Sciatic nerve (tissue), 2 donors: ENCODE measurements at places on chromosomes 12 and 14. TPM values are rescaled to one million over a fixed set of nuclear protein-coding genes. Genes with fewer than 3 reads are reported as not detected.

Gene ITPR2
- 71.7 TPM for total RNA-seq

Gene SETD1B
- 26.3 TPM for total RNA-seq

GRCh38 chr12:25526778-25527177, 26.3 kb downstream of the LMNTD1 start:
- DNase-seq, result no peak

GRCh38 chr12:15495746-15496145, 173.4 kb downstream of the PTPRO start:
- DNase-seq, result no peak

DNA sequence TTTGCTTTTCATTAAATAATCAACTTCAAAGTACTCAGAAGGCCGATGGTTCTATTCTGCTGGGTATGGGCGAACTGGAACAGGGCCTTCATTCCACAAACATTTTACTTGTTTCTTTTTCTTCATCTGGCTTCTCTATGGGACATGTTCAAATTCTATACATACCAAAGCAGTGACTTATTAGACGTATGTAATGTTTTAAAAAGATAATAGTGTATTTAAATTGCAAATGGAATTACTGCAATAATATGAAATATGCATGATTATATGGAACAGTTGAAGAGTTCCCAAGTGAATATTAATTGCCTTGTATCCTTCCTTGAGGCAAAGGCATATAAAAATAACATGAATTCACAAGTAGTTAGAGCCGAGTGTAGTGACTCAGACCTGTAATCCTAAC, 75.5 kb downstream of the FAR2 start:
- no peak for DNase-seq

- DNase-seq, result no peak
Measured at GRCh38 chr14:99671235-99672224, 12.6 kb upstream of the CYP46A1 start.

Gene REM2
- 0.62 TPM for total RNA-seq

GRCh38 chr12:54829511-54829910, 24.8 kb upstream of the MUCL1 start:
- no peak for DNase-seq

GRCh38 chr12:10741845-10742244, 18.7 kb upstream of the YBX3 start:
- no peak for DNase-seq

- DNase-seq, result no peak
Measured at GRCh38 chr12:66232263-66232662, 43.2 kb downstream of the IRAK3 start.

Gene OR6C4
- total RNA-seq, result not detected

GRCh38 chr12:31485571-31485970, 105.4 kb downstream of the DENND5B start:
- no peak for DNase-seq

- peak; percentile 60 for DNase-seq
Measured at GRCh38 chr12:49054524-49054923, 6.1 kb downstream of the KMT2D start.

- DNase-seq, result no peak
Measured at GRCh38 chr12:114732426-114733030, 48.6 kb upstream of the TBX3 start.

Gene TEX52
- total RNA-seq, result not detected

GRCh38 chr14:22606380-22606779, 8.3 kb downstream of the ABHD4 start:
- no peak for DNase-seq

DNA sequence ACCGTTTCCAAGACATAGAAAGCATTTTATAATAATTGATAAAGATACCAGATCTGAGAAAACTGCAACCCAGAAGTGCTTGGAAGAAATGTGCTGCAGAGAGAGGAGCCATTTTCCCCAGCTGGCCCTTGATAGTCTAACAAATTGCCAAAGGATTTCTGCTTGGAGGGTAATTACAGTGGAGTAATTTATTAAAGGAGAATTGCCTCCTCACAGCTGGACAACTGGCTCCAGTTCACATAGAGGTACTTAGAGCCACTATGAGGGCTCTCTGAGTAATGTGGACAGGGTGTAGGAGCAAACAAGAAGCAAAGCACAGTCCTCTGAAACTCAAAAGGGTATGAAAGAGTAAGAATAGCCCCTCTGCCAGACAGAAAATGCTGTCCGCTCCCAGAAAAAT, 335.6 kb downstream of the SYT1 start:
- no peak for DNase-seq

Gene RBP5
- total RNA-seq, result 4.5 TPM

GRCh38 chr14:21475767-21476522, 814 bp downstream of the RAB2B start:
- DNase-seq, result no peak

Gene CNTN1
- 83.8 TPM for total RNA-seq

DNA sequence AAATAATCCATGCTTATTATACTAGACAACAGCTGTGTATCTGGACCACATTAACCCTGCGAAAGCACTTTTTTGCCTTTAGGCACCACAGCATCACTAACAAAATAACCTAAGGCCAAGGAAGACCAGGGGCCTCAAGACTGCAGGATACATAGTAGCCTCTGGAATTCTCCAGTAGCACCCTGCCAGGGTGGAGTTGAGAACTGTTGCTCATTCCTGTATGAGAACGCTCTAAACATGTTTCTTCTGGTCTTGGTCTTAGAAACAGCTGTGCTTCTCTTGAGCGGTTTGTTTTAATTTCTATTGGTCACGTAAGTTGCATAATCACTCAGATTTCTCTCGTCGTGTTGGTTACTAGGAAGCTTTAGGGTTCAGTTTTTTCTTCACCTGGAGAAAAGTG, 7.9 kb downstream of the B4GALNT3 start:
- no peak for DNase-seq

DNA sequence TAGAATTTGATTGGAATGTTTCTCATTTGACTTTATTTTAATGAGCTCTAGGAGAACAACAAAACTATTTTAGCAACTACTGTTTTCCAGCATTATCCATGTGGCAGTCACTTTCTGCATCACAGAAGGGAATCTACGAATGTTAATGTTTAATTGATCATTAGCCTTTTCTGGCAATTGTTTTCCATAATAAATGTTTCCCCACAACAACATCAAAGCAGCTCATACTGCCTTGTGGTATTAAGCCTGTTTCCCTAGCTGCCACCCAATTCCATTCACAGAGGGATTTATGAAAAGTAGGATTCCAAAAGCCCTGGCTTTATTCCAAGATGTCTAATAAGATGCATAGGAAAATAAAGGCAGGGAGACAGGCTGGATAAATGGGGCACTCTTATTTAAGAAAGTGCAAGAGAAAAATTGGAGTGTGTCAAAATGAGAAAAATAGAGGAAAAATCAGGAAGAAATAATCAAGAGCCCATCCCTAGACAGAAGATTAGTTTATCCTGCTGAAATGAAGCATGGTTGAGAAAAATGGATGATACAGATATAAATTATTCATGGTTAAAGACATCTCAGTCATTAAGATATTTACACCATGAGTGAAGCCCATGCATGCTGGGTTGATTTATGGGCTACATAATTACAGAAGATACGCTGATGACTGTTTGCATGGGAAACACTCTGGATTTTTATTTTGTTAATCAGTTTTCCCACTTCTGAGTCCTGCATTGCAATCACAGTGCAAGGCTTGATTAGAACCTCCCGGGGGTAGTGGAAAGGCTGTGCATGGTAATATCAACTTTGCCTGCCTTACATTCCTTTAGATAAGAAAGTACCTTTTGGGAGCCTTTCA, 180.3 kb downstream of the HELB start:
- no peak for DNase-seq

DNA sequence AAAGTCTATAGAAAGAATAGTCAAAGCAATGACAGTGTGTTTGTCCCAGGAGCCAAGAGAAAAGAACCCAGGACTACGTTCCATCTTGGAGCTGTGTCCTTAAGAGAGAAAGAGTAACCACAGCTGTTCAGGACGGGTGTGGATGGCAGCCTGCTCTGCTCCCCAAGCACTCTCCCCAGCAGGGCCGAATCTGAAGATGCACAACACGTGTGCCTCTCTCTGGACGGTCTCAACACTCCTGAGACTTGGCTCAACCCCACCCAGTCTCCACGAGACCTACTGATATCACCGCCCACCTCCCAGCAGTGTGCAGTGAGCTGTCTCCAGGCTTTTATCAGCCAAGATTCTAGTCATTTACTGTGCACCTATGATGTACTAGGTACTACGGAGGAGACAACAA, 27.3 kb upstream of the ANO2 start:
- DNase-seq, result no peak

DNA sequence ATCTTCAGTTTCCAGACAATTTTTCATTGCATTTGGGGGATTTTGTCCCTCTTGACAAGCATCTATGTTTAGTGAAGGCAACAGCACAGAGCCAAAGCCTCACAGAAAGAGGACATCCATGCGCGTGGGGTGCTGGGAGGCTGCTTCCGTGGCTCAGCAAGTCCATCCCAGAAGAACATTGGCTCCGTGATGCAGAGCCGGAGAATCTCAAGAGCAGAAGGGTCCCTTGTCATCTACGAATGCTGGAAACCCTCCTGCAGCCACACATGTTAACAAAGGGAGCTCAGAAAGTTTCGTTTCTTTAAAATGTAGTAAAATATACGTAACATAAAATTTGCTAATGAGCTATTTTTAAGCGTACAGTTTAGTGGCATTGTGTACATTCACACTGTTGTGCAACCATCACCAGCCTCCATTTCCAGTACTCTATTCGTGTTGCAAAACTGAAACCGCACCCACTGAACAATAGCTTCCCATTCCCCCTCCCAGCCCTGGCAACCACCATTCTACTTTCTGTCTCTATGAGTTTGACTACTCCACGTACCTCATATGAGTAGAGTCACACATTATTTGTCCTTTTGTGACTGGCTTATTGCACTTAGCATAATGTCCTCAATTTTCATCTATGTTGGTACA, 185.9 kb downstream of the TTC7B start:
- no peak for DNase-seq

DNA sequence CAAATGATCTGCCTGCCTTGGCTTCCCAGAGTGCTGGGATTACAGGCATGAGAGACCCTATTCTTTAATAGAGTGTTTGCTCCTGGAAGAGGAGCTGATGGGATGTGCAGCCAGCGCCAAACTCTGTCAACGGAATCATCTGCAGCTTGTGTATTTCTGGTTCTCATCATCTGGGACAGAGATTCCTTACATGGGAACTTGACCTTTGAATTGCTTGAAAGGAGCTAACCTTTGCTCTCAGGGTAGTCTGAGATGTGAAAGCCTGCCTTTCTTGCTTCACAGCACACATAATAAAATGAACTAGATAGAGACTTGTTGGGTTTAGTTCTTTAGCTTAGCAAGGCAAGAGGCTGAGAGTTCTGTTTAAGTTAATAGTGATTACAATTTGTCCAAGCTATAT, 120.0 kb downstream of the OTOGL start:
- DNase-seq, result no peak

Gene CLECL1
- total RNA-seq, result 1.1 TPM

Gene GARIN6
- not detected for total RNA-seq

- no peak for DNase-seq
Measured at GRCh38 chr12:25840678-25841465, 117.6 kb upstream of the RASSF8 start.

DNA sequence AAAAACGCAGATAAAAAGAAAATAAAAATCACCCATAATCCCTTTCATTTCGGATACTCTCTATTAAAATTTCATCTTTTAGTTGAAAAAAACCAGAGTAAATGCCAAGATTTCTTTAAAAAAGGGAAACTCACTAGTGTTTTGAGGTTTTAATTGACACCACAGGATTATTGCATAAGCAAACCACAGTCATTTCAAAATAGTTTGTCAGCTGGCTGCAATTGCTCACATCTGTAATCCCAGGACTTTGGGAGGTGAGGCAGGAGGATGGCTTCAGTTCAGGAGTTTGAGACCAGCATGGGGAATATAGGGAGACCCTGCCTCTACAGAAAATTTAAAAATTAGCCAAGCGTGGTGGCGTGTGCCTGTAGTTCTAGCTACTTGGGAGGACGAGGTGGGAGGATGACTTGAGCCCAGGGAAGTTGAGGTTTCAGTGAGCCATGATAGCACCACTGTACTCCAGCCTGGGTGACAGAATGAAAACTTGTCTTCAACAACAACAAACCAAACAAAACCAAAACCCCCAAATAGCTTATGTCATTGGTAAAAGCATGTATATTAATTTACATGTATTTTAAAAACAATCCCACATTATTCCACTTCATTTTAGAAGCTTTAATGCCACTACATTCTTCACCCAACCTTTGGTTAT, 48.8 kb downstream of the SYNE2 start:
- DNase-seq, result no peak

DNA sequence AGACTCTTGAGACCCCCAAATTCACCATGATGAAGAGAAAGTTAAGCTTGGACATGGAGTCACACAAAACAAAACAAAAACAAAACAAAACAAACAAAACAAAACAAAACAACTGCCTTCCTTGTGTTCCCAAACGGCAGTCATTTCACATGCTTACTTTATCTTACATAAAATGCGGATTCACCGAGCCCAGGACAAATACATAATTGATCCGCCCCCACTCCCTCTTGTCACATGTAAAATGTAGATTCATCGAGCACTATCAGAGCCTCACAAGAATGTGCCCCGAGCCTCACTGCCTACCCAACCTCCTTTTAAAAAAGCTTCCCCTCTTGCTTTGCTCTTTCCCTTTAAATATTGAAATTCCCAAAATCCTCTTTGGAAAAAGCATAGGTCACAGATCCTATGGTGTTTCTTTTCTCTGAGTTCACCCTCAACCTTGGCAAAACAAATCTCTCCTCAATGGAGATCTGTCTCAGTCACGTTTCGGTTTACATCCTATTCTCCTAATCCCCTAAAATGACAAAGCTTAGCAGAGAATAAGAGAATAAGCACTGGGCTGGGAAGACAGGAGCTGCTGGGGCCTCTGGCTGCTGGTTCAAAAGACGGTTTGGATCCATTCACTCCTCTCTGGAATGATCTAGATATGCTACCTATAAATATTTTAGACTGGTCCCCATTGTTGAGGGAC, 83.7 kb downstream of the NINJ2 start:
- DNase-seq, result no peak

- no peak for DNase-seq
Measured at GRCh38 chr12:98295681-98296080, 219.7 kb upstream of the TMPO start.

DNA sequence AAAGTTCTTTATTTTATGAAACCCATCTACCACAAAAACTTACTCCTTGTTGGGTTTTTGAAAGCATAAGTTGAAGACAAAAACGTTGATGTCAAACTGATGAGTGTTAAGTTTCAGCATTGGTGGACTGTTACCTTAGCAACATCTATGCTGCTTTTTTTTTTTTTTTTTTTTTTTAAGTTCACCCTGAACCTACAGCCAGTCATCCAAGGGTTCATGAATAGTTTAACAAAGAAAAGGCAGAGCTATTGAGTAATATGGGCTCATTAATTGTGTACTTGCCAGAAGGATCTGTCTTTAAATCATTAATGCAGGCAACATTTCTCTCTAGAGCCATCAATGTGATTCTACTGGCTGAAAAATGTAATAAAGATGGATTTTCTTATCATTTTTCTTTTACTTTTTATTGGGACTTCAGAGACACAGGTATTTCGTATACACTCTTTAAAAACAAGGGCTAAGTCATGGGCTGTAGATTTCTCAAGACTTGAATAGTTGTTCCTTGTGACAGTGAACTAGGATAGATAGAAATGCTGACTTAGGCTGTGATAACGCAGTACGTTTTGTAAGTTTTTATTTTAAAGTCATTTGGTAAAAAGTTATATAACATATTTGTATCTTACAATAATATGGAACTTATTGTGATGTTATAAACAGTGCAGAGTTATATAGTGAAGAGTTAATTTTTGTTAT, at the start of gene PTPRQ:
PTPRQ (plus strand) TSS at position 262 of the 693 bp plus-strand sequence; CDS start at position 373, 111 bp downstream.
- DNase-seq, result no peak

Gene TMEM30B
- total RNA-seq, result 50.1 TPM

Gene VIPAS39
- total RNA-seq, result 17.9 TPM
